SW 1271 (cell line): ENCODE measurements at places on chromosomes 12 and 14.

DNA sequence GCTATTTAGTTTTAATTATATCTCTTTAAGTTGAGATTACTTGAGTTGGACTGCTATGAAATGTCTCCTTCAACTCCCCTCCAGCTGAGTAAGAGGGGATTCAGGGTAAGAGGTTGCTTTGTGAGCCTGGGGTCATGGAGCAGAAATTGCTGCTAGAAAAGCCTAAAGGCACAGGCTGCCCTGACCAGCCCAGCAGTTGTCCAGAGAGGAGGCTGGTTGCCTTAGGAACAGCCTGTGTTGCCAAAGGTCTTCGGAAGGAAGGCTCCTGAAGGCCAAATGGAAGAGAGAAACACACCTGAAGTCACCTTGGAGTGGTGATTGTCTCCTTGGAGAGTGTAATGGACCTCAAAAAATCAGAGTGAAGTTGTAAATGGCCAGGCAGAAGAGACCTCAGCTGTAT, 235.5 kb upstream of the PDE3A start:
- DNase-seq = no peak

DNA sequence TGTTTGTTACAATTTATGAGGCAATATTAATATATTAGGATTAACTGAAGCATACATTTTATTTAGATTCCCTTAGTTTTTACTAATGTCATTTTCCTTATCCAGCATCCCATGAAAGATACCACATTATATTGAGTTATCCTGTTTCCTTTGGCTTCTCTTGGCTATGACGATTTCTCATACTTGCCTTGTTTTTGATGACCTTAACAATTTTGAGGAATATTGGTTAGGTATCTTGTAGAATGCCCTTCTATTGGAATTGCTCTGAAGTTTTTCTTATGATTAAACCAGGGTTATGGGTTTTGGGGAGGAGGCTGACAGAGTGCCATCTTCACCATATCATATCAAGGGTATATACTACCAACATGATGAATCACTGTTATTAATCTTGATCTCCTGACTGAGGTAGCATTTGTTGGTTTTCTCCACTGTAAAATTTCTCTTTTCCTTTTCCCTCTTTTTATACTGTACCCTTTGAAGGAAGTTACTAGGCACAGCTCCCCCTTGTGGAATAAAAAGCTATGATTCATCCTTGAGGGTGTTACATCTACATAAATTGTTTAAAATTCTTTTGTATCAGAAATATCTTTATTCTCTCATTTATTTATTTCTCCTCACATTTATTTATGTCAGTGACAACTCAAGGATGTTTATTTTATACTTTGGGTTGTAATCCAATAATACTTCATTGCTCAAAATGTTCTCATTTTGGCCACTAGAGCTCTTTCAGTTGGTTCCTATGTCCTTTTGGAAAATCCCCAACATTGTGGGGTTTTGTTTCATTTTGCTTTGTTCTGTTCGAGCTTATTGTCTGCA, 239.0 kb downstream of the SLC16A7 start:
- peak; percentile 29 for DNase-seq

GRCh38 chr12:41073633-41074472, 114.3 kb upstream of the PDZRN4 start:
- no peak for DNase-seq

DNA sequence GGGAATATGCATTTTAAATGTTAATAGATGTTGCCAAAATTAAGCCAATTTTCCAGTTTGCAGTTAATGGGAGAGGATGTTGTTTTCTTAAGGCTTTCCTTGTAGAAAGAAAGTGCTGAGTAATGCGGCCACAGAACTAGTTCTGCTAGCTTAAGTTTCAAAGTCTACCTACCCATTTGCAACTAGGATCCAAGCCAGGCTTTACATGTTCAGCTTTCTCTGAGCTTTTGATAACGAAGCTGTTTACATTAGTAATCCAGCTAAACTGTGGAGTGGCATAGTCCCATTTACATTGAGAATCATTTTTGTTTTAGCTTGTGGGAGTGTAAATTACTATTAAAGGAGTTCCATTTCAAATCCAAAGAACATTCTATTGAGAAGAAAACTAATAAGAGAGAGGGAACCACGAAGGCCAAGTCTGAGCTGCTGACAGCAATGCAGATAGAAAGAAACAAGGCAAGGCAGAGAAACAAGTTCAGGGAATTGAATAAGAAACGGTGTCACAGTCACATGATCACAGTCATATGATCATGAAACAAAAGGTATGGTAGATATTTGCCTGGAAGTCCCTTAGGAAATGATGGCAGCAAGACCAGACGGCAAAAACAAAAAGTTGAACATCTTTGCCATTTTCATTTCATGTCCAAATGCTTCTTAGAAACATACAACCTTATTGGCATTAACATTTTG, 274.9 kb downstream of the PAWR start:
- DNase-seq = no peak
